MG63 (cell line): ENCODE measurements at places on chromosomes 13 and 19. TPM values are rescaled to one million over a fixed set of nuclear protein-coding genes. Genes with fewer than 3 reads are reported as not detected.

DNA sequence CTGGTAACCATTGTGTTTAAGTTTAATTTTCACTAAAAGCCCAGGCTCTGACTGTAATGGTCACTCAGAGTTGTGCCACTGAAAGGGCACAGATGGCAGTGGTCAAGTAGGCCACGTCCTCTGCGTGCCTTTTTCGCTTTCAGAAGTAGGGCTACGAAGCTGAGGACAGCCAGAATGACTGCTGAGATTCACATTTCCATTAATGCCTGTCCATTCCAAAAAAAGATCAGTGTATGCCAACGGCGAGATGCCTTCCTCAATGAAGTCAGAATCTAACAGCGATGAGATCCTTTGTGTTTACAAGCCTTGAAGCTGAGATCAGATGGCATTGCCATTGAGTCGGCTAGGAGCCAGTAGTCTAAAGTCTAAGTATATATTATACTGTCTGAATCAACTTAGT lies 311.3 kb downstream of the FGF14 start:
- DNase-seq = peak; percentile 35

- DNase-seq = no peak
These were observed 71.0 kb downstream of the ERICH6B start for GRCh38 chr13:45544520-45544919.

Gene OLFM4
- not detected in 2 replicates for total RNA-seq

- peak; percentile 64 for DNase-seq
These were observed 69.6 kb downstream of the STK24 start for GRCh38 chr13:98507282-98507797.

DNA sequence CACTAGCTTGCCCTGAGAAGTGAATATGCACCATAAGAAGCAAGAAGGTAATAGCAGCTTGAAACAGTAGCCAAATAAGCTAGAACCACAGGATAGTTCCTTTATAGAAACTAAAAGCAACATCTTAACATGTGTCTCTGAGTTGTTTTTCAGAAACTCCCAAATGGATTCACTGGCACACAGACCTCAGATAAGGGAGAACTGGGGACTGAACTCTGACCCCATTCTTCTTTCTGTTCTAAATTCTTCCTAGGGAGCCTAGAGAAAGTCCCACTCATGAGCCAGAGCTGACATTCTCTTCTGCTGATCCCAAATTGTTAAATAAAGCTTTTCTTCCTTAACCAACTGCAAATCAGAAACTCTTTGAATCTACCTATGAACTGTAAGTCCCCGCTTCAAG lies 146.1 kb downstream of the PCDH9 start:
- DNase-seq = no peak

DNA sequence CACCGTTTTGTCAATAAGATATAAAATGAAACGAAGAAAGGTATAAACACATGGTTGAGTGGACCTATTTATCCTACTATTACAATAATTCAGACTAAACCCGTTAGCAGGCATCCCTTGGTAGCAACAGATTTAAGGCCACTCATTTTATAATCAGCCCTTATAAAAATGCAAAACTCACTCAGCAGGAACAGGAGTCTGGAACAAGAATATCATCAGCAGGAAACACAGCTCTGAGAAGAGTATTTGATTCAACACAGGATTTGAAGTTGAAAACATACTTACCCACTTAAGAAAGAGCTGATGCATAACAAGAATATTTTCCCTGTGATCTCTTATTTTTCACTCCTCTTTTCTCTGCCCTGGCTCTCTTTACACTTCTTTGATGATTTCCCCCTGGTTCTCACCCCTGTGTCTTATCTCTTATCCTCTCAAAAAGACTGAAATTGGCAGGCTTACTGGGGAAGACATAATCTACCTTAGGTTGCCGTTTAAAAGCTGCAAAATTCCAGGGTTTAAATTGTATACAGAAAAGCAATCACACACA lies 1722.7 kb downstream of the SLITRK5 start:
- no peak for DNase-seq

GRCh38 chr13:112828082-112828699 lies 138.4 kb downstream of the ATP11A start:
- no peak for DNase-seq

Gene GAPDHS
- not detected in 2 replicates for total RNA-seq

GRCh38 chr19:46116121-46116520 lies 8.4 kb downstream of the IGFL3 start:
- peak; percentile 14 for DNase-seq

DNA sequence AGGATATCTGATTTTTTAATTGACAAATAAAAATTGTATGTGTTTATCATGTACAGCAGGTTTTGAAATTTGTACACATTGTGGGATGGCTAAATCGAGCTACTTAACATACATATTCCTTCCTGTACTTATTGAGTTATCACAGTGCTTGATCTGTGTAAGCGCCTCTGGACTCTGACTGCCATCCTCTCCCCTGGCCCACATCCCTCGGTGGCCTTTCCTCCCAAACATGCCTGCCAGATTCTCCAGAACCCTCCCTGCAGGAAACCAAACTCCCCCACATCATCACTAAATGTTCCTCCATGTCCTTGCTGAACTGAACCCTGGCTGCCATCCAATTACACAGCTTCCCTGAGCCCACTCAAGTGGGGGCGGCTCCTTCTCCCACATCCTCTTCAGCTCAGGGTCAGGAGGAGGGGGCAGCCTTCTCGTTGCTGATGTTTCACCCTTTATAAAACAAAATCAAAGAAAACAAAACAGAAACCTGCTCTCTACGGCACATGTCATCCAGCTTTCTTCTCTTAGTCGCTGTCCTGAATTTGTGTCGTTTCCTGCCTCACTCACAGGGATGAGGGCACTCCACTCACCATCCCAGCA lies 97.1 kb upstream of the SPATA13 start:
- peak; percentile 5 for DNase-seq

DNA sequence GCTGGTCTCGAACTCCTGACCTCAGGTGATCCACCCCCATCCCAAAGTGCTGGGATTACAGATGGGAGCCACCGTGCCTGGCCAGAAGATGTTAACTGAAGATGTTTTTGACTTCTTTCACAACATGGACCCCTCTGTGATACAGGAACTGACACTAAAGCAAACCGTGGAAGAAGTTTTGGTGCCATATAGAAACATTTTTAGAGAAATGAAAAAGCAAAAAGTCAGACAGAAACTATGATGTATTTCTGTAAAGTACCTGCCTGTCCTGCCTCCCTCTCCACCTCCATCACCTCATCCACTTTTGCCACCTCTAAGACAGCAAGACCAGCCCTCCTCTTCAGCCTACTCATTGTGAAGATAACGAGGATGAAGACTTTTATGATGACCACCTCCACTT lies 11.3 kb downstream of the FBXO27 start:
- no peak for DNase-seq

DNA sequence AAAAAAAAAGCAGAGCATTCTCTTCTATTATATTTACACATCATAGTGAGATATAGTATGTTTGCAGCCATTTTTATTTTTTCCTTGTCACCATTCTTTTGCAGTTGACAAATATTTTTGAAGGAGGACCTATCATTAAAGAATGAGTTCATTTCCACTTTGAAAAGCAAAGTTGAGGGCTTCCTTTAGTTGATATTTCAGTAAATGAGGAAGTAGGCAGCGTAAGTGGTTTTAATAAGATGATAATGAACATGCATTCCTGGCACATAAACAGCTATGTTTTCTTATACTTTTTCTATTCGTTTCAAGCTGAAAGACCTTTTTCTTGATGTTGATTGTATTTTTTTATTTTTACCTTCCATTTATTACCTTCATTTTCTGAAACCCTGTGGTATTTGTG lies 66.2 kb downstream of the ZMYM2 start:
- no peak for DNase-seq

GRCh38 chr13:98014766-98015165 lies 61.3 kb downstream of the IPO5 start:
- DNase-seq = no peak

Gene SAFB
- total RNA-seq = 22.8 and 33.0 TPM in 2 replicates

- DNase-seq = no peak
These were observed 373.2 kb downstream of the KCNRG start for GRCh38 chr13:50388481-50388880.

GRCh38 chr13:71861769-71862458 lies 5.1 kb downstream of the DACH1 start:
- DNase-seq = no peak

DNA sequence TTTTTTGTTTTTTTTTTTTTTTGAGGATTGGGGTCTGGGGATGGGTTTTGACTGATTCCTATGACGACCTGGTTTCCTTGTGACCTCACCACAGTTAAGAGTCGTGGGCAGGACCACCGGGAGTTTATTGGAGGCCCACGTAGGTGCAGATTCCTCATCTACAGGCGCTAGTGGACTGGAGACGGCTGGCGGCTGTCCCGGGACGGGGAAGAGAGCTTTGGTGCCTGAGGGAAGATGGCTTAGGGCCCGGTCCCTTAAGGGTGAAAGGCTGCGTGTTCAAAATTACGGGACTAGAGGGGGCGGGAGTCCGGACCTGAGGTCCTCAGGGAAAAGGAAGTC lies 682 bp upstream of the TEAD2 start:
- peak; percentile 58 for DNase-seq
